Activated CD8-positive, alpha-beta memory T cell treated with anti-CD3 and anti-CD28 coated beads for 48 hours (primary cell): ENCODE measurements at places on chromosomes 12 and 14.
A peak's percentile ranks its signal among the peaks of the same experiment; 100 is the strongest.

DNA sequence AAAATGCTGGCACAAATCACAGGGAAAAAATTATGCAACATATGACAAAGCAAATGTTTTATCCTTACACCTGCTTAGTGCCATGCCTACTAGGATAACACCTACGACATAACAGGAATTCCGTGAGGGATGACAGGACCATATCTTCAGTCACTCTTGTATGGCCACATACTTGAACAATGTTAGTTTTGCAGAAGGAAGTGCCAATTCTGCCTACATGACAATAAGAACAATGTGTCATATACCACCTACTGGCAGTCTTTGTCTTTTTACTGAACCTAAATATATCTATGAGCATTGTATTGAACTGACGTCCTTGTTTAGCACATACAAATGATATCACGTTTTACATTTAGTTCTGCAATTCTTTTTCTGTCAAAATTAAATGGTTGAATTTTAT is 234.0 kb downstream of the ADAMTS20 start:
- DNase-seq, result no peak

DNA sequence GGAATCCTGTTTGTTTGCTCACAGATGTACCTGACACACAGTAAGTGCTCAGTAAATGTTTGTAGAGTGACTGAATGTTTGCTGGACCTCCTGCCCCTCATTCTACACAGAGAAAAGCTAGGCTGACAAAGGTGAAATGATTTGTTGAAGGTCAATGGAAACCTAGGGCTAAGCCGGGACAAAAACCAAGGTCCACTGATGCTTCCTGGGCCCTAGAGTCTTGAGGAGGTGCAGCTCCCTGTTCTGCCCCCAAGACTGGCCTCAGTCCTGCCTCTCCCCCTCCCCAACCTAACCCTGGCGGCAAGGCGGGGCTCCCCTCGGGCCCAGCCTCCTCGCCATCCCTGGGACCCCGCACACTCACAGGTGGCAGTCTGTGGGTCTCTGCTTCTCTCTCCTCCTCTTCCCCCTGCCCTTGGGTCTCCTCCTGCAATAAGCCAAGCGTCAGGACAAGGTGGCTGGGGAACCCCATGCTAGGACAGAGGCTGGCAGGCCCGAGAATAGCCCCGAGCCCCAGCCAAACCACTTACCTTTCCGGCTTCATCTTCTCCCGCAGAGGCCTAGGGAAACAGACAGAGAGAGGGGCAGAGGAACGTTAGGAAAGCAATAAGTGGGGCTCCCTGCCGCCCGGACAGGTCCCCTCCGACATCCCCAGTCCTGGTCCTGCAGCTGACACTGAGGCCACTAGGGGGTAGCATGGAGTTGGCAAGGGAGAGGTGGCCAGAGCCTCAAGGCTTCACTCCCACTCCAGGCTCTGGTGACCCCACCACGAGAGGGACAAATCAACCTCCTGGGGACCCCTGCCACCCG is 9.3 kb downstream of the PGF start:
- peak; percentile 44 for DNase-seq

GRCh38 chr14:81281332-81281731 is 60.6 kb upstream of the GTF2A1 start:
- no peak for DNase-seq

GRCh38 chr12:12582895-12583303 is 20.2 kb upstream of the DUSP16 start:
- DNase-seq, result no peak

GRCh38 chr14:98754343-98755020 is 517.5 kb downstream of the BCL11B start:
- DNase-seq, result no peak

- DNase-seq, result no peak
Observed at GRCh38 chr14:64683264-64683663, 21.0 kb upstream of the PLEKHG3 start.

DNA sequence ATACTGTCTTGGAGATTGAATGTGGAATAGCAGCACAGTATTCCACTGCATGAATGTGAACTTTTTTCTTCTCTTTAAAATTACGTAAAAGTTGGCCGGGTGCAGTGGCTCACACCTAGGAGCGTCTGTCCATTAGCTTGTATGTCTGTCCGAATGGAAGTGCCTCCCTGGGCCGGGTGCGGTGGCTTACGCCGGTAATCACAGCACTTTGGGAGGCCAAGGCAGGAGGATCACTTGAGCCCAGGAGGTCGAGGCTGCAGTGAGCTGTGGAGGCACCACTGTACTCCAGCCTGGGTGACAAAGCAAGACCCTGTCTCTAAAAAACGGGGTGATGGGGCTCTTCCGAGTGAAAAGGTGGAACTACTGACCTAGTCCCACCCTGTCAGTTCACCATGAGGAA is 22.6 kb upstream of the VSX2 start:
- DNase-seq, result no peak

GRCh38 chr14:20417250-20418186 is 4.2 kb upstream of the TEP1 start:
- no peak for DNase-seq

- no peak for DNase-seq
Observed at GRCh38 chr12:53613821-53614220, 12.4 kb downstream of the ATF7 start.

DNA sequence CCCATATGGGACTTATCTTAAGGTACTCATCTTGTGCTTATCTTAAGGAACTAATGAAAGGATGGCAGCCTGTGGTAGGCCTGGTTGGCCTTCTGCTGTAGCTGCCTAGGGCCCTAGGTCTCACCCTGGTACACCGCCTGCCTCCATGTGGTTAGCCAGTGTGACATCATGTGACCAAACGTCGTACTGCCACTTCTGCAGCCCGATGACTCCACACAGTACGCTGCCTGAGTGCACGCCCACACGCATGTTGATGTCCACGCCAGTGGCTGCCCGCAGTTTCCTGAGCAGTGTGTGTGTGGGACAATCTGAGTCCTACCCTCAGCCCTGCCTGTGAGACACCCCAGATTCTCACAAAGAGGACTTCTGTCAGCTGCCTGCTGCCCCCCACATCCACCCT is 5.1 kb downstream of the ADCY4 start:
- peak; percentile 52 for DNase-seq

- DNase-seq, result no peak
Observed at GRCh38 chr12:115201966-115202365, 518.0 kb upstream of the TBX3 start.

- DNase-seq, result no peak
Observed at GRCh38 chr14:51308866-51309265, 68.8 kb downstream of the TMX1 start.

DNA sequence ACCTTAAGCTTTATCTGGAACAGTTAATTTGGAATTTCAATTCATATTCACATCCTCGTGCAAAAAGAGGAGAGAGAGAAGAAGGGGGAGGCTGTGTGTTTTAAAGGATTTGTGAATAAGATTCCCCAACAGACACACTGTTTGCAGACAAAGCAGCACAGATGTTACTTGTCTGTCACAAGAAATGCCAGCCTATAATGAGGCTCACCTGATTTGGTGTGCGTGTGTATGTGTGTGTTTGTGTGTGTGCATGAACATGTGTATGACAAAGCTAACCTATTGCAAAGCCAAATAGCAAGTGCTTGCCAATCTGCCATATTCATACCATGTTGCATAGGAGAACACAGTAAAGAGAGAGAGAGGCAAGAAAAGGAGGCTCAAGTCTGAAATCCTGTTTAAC is 361.6 kb upstream of the NOVA1 start:
- DNase-seq, result no peak

DNA sequence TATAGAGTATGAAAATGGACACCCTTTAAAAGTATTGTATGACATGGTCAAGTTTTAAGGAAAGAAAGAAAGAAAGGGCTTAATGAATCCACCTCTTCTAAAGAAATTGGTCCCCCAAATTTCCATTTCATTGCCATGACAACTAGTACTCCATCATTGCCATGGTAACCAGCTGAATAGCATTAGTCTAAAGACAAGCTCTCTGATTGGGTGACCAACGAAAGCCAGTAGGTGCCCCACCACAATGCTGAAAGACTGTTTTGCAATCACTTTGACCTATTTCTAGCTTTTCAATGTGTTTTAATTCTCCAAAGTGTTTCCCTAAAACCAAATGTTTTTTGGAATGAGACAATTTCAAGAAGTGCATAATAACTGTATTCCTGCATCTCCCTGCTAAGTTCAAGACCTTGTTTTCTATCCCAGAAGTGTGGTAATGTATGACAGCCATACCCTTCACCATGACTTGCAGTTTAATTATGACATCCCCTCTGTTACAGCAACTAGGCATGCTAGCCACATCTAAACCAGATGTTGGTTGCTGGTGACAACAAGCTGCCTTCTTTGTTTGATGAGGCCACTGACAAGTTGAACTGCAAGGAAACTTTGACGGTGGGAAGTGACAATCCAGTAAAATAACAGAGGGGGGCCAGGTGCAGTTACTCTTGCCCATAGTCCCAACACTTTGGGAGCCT is 46.7 kb downstream of the KICS2 start:
- DNase-seq, result no peak

DNA sequence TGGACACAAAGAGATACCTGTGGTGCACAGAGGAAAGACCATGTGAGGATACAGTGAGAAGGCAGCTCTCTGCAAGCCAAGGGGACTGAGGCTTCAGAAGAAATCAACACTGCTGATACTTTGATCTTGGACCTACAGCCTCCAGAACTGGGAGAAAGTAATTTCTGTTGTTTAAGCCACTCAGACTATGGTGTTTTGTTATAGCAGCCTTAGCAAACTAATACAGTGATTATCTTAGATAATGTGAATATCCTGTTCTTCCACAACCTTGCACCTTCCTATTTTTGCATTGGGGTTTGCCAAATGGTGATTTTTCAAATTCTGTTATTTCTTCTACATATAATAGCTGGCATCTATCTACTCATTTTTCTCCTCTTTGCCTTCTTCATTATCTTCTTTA is 8.2 kb upstream of the C14orf93 start:
- DNase-seq, result no peak

DNA sequence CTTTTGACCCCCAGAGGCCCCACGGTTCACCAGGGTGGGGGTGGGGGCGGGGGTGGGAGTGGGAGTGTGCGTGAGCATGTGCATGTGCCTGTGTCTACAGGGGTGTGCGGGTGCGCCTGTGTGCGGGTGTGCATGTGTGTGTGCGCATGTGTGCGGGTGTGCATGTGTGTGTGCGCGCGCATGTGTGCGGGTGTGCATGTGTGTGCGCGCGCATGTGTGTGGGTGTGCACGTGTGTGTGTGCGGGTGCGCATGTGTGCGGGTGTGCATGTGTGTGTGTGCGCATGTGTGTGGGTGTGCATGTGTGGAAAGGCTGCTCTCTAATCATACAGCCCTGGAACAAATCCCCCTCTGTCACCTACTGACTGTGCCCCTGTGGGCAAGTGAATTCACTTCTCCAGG is 38.8 kb downstream of the RFLNA start:
- DNase-seq, result no peak

- no peak for DNase-seq
Observed at GRCh38 chr14:40859055-40859454, 747.6 kb upstream of the LRFN5 start.

- DNase-seq, result peak; percentile 27
Observed at GRCh38 chr12:49580572-49581535, 12.9 kb upstream of the MCRS1 start.

DNA sequence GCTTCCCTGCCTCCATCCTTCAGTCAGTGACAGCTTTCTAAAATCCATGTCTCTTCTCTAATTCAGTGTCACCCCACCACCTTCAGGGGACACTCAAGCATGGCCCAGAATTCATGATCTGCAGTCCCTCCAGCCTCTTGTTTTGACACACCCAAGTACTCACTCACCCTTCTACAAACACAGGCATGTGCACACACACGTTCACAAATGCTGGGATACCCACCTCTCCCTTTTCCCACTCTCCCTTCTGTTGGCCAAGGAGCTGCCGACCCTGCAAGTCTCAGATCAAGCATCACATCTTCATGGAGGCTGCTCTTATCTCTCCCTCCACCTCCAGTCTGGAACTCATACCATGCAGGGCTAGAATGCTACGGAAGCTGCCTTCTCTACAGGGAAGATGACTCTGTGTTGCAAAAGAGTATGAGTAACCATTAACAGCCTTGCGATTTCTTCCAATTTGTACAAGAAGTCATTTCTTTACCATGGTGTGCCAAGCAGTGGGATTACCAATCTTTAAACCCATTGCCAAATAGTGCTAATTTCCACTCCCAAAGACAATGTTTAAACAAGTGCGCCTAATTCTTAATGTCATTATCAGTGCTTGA is 196.1 kb downstream of the BCL11B start:
- DNase-seq, result no peak

DNA sequence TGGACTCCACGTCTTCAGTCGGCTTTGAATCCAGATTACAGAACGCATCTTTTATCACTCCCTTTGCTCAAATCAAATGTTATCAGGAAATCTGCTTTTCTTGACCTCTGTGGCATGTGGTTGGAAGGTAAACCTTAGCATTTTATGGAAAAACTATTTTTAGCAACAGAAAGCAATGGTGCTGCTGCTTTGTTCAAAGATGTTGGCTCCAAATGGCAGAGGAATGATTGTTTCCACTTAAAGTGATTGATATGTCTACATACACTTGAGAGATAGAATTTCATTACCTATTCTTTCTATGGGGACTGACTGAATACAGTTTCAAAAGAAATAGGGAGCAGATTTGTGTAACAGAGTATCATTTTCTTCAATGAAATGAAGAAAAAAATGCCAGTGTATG is 761.2 kb downstream of the NOVA1 start:
- DNase-seq, result no peak

DNA sequence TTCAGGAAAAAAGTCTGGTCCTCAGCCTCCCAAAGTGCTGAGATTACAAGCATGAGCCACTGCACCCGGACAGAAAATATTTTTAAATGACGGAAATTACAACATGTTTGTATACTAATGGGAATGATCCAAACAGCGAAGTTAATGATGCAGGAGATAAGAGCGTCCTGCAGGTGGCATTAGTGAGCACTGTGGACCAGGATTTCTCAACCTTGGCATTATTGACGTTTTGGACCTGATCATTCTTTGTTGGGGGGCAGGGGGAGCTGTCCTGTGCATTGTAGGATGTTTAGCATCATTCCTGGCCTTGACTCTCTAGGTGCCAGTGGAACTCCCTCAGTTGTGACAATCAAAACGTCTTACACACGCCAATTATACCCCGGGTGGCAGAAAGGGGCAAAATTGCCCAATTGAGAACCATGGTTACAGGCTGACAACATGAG is 34.1 kb downstream of the SCFD1 start:
- DNase-seq, result no peak

DNA sequence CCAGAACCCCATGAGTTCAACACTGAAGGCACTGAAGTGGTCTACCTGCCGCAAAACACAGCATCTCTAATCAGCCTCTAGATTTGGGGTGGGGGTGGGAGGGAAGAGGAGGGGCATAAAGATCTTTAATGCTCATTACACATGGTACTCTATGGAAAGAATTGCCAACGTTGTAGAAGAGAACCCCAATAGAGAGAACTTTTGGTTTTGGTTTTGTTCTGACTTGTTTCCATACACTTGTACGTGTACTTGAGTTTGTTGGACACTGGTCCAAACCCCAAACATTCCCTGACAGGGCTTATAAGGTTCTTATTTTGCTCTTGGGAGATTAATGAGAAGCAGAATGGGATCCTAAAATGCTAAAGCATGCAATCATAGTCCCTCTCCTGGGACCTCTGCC is 31.0 kb downstream of the GNPTAB start:
- DNase-seq, result no peak
